SK-MEL-5 (cell line): ENCODE measurements at places on chromosomes 16 and 17. TPM values are rescaled to one million over a fixed set of nuclear protein-coding genes. Genes with fewer than 3 reads are reported as not detected.
A peak's percentile ranks its signal among the peaks of the same experiment; 100 is the strongest.

DNA sequence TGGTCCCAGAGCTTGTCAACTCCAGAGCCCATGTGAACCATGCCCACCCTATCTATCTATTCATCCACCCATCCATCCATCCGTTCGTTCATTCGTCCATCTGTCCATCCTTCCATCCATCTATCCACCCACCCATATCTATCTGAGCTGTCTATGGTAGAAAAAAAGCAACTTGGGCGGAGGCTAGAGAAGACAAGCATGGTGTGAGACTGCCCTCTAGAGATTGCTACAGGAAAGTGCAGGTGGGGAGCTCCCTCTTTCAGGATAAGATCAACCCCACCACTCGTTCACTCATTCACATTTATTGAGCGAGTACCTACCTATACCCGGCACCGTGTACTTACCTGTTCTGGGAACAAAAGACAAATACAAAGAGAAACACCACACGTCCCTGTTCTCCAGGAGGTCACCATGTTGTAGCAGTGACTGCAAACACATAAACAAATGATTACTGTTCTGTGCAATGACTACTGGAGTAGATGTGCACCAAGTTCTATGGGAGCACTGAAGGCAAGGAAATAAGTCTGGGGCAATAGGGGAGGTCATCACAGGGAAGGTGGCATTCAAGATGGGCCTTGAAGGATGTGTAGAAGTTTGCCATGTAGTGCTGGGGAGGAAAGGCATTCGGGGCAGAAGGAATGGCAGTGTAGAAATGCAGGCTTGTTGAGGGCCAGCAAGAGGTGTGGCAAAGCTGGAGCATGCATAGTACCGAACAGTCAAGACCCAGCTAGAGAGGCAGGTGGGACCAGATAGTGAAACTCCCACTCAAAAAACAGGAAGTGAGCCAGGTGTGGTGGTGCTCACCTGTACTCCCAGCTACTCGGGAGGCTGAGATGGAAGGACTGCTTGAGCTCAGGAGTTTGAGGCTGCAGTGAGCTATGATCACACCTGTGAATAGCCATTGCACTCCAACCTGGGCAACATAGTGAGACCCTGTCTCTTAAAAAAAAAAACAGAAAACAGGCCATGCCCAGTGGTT lies 13.4 kb upstream of the ATP5MC1 start:
- DNase-seq = peak; percentile 83

GRCh38 chr17:41648411-41649195 lies 24.2 kb upstream of the KRT17 start:
- peak; percentile 86 for DNase-seq

- no peak for DNase-seq
Observed at GRCh38 chr16:87108941-87109340, 208.3 kb downstream of the C16orf95 start.

DNA sequence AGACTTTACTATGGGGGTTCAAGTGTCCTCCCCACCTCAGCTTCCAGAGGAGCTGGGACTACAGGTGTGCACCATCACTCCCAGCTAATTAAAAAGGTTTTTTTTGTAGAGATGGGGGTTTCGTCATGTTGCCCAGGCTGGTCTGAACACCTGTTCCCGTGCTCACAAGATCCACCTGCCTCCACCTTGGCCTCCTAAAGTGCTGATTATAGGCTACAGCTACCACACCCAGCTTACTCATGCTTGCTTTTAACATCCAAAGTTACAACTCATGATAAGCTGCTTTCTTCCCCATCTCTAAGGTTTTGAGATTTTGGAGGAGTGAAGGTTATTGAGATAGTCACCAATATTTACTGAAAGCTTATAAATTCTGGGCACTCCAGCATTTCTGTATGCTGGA lies 2.6 kb downstream of the NUP88 start:
- no peak for DNase-seq

- no peak for DNase-seq
Observed at GRCh38 chr16:12176051-12176450, 199.5 kb downstream of the SNX29 start.

Gene CCDC144A
- total RNA-seq = 0.61 TPM in 1 of 2 replicates, not detected in the other
